ENCODE measurements at places on chromosomes 2 and 18. TPM values are rescaled to one million over a fixed set of nuclear protein-coding genes. Genes with fewer than 3 reads are reported as not detected.

Gene TMEM182
- 12.9 TPM for total RNA-seq

Gene SULT1C2
- total RNA-seq: 2.1 TPM

Gene ATOH8
- total RNA-seq: 0.25 TPM

Gene HIBCH
- 14.7 TPM for total RNA-seq

Gene GALNT3
- 33.1 TPM for total RNA-seq

Gene GRP
- not detected for total RNA-seq

Gene ZNF521
- not detected for total RNA-seq

Gene SOCS6
- 20.9 TPM for total RNA-seq

Gene CROCC2
- not detected for total RNA-seq

Gene GCG
- not detected for total RNA-seq

Gene ACMSD
- not detected for total RNA-seq

Gene POTEI
- total RNA-seq: not detected

Gene TUBB6
- total RNA-seq: 47.9 TPM

Gene GPR75
- 1.8 TPM for total RNA-seq

DNA sequence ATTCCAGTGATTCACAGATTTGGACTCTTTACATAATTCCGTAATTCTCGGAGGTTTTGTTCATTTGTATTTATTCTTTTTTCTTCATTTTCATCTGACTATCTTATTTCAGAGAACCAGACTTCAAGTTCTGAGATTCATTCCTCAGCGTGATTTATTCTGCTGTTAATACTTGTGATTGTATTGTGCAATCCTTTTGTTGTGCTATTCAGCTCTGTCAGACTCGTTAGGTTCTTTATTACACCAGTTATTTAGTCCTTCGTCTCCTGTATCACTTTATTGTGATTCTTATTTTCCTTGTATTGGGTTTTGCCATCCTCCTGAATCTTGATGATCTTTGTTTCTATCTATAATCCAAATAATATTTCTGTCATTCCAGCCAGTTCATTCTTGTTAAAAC, 529.3 kb upstream of the LRRTM4 start:
- H3K27ac ChIP-seq: no peak overlapping the region
- no peak overlapping the region for H3K4me3 ChIP-seq
- H3K36me3 ChIP-seq: no peaks in the 10 kb centered on the region
- no peak for DNase-seq
- H3K4me1 ChIP-seq: no peaks in the 10 kb centered on the region
- no peaks in the 10 kb centered on the region for H3K27me3 ChIP-seq

DNA sequence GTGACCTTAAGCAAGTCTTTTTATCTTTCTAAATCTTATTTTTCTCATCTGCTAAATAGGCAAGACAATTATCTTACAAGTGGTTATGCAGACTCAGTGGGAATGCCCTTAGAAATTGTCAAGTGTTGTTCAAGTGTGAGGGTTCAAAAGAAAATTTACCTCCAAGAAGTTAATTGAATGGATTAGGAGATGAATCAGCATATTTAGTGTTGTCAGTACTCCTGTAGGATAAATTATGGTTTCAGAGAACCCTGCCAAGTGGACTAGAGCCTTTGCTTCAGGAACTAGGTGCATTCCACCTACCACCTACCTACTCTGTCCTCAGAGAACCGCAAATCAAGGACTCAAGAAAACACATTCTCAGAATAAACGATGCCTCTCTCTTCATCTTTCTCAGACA, 69.8 kb upstream of the KCTD1 start:
- DNase-seq: no peak
- H3K36me3 ChIP-seq: no peaks in the 10 kb centered on the region
- H3K27me3 ChIP-seq: no peaks in the 10 kb centered on the region
- H3K27ac ChIP-seq: peak overlapping the region; percentile 54

- H3K27me3 ChIP-seq: no peaks in the 10 kb centered on the region
- H3K4me1 ChIP-seq: peaks cover 28% of the 10 kb centered on the region
- DNase-seq: no peak
- peak overlapping the region; percentile 96 for H3K4me3 ChIP-seq
- no peak overlapping the region for H3K27ac ChIP-seq
These were observed 1.9 kb upstream of the ZC3H15 start for GRCh38 chr2:186484062-186484735.

GRCh38 chr2:16281451-16282335, 341.3 kb downstream of the MYCN start:
- no peak overlapping the region for H3K27ac ChIP-seq
- DNase-seq: no peak

DNA sequence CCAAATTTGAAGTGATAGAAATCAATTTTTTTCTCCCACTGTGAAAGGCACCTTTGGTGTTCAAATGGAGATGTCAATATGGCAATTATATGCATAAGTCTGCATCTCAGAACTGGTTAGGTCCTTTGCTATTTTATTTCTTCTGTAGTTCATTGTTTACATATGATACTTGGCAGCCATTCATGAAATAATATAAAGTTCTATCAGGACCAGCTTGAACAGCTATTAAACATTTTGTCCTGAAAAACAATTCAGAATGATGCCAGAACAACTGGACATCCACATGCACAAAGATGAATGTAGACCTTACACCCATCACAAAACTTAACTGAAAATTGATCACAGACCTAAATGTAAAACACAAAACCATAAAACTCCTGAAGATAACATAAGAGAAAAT, 41.8 kb upstream of the ARHGAP28 start:
- DNase-seq: no peak
- H3K36me3 ChIP-seq: no peaks in the 10 kb centered on the region
- H3K4me1 ChIP-seq: no peaks in the 10 kb centered on the region
- peaks cover 13% of the 10 kb centered on the region for H3K27me3 ChIP-seq

DNA sequence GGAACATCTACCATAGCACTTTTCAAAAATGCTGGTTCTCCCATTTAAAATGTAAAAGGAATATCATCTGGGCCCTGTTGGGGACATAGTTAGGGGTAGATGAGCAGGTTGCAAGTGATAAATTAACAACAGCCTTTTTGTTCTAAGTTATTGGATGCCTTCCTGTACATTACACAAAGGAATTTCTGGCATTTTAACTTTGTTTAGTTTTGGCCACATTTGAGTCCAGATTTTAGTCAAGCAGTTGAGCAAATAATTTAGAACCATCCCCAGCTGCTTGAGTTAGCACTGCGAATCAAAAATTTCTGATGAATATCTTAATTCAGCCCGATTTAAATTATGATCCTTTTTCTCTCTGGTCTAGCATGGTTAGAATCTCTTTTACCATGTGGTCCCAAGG, 124.4 kb downstream of the TTC27 start:
- DNase-seq: no peak
- no peaks in the 10 kb centered on the region for H3K4me1 ChIP-seq
- no peak overlapping the region for H3K27ac ChIP-seq

DNA sequence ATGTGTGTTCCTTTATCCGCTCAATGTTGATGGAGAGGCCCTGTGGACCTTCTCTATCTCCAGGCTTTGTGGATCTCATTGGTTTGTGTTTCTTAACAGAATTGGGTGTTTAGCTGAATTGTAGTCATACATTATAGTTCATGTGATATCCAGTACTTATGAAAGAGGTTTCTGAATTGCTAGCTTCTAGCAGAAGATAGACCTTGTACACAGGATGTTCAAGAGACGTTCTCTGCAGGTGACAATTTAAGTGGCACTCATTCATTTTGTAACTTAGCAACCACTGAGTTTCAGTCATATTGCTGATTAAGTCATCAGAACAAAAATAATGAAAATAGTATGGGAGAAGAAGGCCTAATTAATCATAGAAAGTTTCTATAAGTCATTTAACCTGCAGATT, 279.2 kb downstream of the ALPK2 start:
- no peak for DNase-seq
- no peaks in the 10 kb centered on the region for H3K4me1 ChIP-seq

- H3K4me1 ChIP-seq: peaks cover 21% of the 10 kb centered on the region
- H3K36me3 ChIP-seq: no peaks in the 10 kb centered on the region
- H3K4me3 ChIP-seq: no peak overlapping the region
- no peaks in the 10 kb centered on the region for H3K27me3 ChIP-seq
These were observed 409.2 kb upstream of the TCF4 start for GRCh38 chr18:55997151-55997561.

- DNase-seq: no peak
- no peaks in the 10 kb centered on the region for H3K36me3 ChIP-seq
- no peak overlapping the region for H3K27ac ChIP-seq
- H3K4me1 ChIP-seq: 0 out of 2 replicates have a peak, but pooled peaks cover 4% of the 10 kb centered on the region
- H3K4me3 ChIP-seq: no peak overlapping the region
These were observed 155.9 kb downstream of the DIS3L2 start for GRCh38 chr2:232117413-232117812.

DNA sequence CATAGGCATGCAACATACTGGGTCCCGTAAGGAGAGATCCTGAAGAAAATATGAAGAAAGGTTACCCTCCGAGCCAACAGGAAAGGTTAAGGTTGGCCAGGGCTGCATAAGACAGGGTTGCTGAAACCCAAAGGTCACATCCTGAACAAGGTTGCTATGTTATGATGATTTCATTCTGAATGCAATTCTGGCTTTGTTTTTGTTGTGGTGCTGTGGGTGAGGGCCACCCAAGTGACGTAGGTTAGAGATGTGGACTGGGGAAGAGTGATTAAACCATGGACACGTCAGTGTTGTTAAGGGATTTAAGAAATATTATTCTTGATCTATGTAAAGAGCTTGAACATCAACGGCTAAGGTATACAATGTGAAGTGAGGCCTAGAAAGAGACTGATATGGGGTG, 60.0 kb downstream of the ZEB2 start:
- no peak overlapping the region for H3K4me3 ChIP-seq
- no peaks in the 10 kb centered on the region for H3K36me3 ChIP-seq
- no peaks in the 10 kb centered on the region for H3K4me1 ChIP-seq

- no peak overlapping the region for H3K4me3 ChIP-seq
- H3K27ac ChIP-seq: peak overlapping the region; percentile 10
- peak; percentile 51 for DNase-seq
- no peaks in the 10 kb centered on the region for H3K27me3 ChIP-seq
- no peaks in the 10 kb centered on the region for H3K36me3 ChIP-seq
- H3K4me1 ChIP-seq: peaks cover 17% of the 10 kb centered on the region
These were observed 41.0 kb downstream of the SPP2 start for GRCh38 chr2:234091432-234091879.

- H3K36me3 ChIP-seq: no peaks in the 10 kb centered on the region
- H3K27me3 ChIP-seq: no peaks in the 10 kb centered on the region
- H3K4me1 ChIP-seq: no peaks in the 10 kb centered on the region
- no peak overlapping the region for H3K4me3 ChIP-seq
- H3K27ac ChIP-seq: no peak overlapping the region
- no peak for DNase-seq
These were observed 94.0 kb upstream of the TLK1 start for GRCh38 chr2:171254666-171255065.

DNA sequence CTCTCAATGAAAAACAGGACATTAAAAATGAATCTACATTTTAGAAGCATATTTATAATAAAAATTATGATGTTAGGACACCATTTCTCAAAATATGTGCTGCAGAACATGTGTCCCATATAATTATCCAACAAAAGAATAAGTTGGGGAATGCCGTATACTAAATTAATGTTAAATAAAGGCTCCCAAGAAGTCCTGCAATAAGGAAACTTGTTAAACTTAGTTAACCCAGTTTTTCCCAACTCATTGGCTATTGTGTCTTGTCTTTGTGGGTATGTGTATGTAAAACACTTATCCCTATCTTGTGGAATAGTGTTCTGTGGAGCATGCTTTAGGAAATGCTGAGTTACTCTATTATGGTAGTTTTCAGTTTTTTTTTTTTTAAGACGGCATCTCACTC, 25.6 kb upstream of the GTF2A1L start:
- no peak overlapping the region for H3K27ac ChIP-seq
- H3K4me3 ChIP-seq: no peak overlapping the region
- H3K36me3 ChIP-seq: no peaks in the 10 kb centered on the region
- no peaks in the 10 kb centered on the region for H3K27me3 ChIP-seq
- DNase-seq: no peak

GRCh38 chr18:47983946-47984345, 53.5 kb upstream of the SMAD2 start:
- H3K4me1 ChIP-seq: peaks cover 6% of the 10 kb centered on the region
- no peaks in the 10 kb centered on the region for H3K27me3 ChIP-seq
- no peak overlapping the region for H3K4me3 ChIP-seq
- H3K36me3 ChIP-seq: no peaks in the 10 kb centered on the region

DNA sequence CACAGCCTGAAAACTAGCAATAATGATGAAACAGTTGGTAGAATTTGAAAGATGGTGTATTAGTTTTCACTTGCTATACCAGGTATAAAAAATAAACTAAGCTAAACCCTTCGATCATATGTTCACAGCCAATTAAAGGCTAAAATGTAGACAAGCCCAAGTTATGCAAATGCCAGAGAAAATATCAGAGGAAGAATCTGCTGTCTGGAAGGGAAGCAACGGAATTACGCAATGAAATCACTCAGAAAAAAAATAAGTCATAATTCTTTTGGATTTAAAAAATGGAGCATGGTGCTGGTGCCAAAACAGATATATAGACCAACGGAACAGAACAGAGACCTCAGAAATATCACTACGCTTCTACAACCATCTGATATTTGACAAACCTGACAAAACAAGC, 108.3 kb downstream of the ARL4C start:
- no peaks in the 10 kb centered on the region for H3K36me3 ChIP-seq
- no peak for DNase-seq
- H3K4me1 ChIP-seq: no peaks in the 10 kb centered on the region
- H3K27me3 ChIP-seq: no peaks in the 10 kb centered on the region
- H3K4me3 ChIP-seq: no peak overlapping the region
- no peak overlapping the region for H3K27ac ChIP-seq

DNA sequence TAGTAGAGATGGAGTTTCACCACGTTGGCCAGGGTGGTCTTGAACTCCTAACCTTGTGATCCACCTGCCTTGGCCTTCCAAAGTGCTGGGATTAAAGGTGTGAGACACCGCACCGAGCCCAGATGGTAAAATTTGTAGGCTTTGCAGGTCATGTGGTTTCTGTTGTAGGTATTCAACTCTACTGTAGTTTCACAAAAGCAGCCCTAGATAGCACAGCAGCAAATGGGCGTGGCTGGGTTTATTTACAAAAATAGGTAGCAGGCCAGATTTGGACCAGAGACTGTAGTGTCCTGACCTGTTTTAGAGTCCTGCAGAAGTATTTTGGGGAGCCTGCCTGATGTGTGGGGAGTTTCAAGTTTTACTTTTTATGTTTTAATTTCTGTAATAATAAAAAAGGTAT, 84.1 kb upstream of the RASGRP3 start:
- no peak overlapping the region for H3K4me3 ChIP-seq
- H3K27me3 ChIP-seq: no peaks in the 10 kb centered on the region
- no peak overlapping the region for H3K27ac ChIP-seq
- H3K36me3 ChIP-seq: no peaks in the 10 kb centered on the region

- peaks cover 89% of the 10 kb centered on the region for H3K27me3 ChIP-seq
- DNase-seq: no peak
- no peaks in the 10 kb centered on the region for H3K4me1 ChIP-seq
- no peak overlapping the region for H3K4me3 ChIP-seq
These were observed 142.0 kb downstream of the TSN start for GRCh38 chr2:121897335-121897970.

DNA sequence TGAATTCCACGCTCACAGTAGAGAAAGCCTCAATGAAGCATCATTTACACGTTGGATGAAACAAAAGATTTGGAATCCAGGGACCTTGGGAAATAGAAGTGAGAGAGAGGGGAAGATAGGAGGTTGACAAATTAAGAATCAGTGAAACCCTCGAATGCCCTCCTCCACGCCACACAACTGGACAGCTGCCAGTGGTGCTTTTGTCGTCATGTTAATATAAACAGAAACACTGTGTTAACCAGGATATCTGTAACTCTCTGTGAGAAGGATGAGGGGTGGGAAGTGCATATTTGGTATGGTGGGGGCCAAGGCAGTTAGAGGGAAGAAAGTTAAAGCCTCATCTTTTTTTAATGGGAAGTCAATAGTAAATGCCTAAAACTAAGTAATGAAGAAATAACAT, 108.7 kb downstream of the GFPT1 start:
- no peak overlapping the region for H3K4me3 ChIP-seq
- H3K27ac ChIP-seq: no peak overlapping the region
- H3K36me3 ChIP-seq: no peaks in the 10 kb centered on the region
- no peak for DNase-seq
- no peaks in the 10 kb centered on the region for H3K27me3 ChIP-seq
